Stimulated activated CD4-positive, alpha-beta T cell treated with anti-CD3 and anti-CD28 coated beads, Interleukin-2, amount 100 ng/mL, for 24 hours (primary cell): ENCODE measurements at places on chromosomes 3 and 15.

DNA sequence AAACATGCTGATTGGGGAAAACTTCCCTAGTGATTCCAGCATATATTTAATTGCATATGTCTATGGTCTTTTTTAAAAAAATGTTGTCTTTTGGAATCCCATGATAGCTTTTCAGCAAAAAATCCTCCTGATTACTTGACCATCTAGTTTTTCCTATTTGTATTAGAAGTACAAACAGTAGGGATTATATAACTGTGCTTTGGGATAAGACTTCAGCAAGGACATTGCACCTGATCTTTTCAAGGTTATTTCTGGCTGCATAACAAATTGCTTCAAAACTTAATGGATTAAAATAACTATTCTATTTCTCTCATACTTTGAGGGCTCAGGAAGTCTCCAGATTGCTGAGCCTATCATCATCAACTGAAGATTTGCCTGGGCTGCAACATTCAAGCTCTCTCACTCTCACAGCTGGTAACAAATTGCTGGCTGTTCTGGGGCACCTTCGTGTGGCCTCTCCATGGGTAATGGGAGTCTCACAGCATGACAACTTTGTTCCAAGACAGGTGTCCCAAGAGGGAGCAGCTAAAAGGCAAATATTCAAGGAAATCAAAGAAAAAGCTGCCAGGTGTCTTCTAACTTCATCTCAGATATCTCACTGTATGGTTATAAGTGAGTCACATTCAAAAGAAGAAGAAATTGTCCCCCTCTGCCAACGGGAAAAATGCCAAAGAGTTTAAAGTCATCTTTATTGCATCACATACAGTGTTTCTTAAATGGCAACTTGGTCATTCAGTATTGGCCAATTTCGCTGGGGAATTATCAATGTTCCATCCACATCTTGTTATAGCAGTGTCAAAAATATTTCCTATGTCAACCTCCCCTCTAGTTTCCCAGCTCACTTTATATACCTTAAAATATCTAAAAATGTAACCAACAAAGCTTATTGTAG, 644.5 kb upstream of the GRM7 start:
- no peak for DNase-seq

- DNase-seq, result no peak
Measured at GRCh38 chr15:80562033-80562432, 133.1 kb upstream of the ABHD17C start.

DNA sequence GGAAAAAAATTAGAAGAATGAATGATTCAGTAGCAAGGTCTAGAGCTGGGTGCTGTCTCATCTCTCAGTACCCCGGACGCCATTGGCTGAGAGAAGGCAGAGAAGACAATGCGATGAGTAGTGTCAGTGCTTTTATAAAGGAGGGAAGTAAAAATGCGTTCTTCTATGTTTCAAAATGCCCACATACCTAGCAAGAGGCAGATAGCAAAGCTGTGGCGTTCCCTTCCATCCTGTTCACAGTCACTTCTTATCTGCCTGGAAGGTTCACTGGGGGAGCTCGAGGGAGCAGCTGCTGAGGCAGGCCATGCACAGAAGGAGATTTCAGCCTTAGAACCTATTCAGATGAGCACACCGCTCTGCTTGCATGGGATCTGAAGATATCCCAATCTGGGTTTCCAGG, 234.0 kb downstream of the RPLP1 start:
- DNase-seq, result no peak

GRCh38 chr3:169945313-169945712, 21.3 kb upstream of the SEC62 start:
- peak; percentile 33 for DNase-seq

DNA sequence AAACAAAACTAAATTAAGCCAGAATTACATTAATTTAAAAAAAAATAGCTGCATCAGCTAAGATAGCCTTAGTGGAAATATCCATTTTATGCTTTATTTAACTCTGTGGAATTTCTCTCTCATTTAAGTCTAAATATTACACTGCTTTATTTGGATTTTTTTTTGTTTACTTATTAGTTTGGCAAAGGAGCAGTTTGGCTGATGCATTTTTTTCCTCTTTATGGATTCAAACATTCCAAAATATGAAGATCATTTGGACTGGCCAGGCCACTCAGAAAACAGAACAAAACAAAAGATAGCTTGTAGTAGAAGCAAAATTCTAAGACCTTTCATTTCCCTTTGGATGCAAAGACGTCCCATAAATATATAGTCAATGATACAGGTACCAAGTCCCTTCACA, 707.3 kb upstream of the UBE2E2 start:
- no peak for DNase-seq

DNA sequence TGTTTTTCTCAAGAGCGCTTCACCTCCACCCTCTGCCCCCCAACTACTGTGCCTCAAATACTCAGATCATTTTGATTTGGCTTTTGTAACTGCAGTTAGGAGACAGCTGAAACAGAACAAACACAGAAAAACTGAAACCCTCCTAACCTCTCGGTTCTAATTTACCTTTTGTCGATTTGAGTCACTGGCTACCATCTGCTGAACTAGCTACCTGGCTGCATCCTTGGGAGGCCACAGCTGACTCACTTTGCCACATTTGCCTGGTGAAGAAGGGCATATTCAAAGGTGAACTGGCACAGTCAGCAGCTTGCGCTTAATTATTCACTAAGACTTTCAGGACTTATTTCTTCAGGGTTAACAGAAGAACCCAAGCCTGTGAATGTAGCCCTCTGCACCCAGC, 117.7 kb downstream of the FOXB1 start:
- peak; percentile 41 for DNase-seq

- no peak for DNase-seq
Measured at GRCh38 chr15:67593562-67593961, 51.1 kb downstream of the MAP2K5 start.

DNA sequence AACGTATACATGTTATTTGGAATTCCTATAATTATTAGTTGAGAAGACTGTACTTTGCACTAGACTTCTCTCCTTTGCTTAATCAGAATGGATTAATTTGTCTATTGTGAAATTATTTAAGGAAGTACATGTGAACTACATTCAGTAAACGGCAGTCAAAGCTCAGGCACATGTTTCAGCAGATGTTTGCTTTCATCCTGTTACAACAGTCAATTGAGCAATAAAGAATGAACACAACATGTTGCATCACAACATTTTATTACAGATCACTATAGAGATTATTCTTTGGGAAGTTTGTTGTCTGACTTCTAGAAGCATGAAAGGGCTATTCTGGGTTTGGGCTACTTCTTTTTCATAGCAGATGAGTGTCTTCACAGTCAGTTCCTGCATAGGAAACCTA, 39.2 kb downstream of the RAB27A start:
- no peak for DNase-seq

- no peak for DNase-seq
Measured at GRCh38 chr3:66722675-66723074, 221.9 kb upstream of the LRIG1 start.

DNA sequence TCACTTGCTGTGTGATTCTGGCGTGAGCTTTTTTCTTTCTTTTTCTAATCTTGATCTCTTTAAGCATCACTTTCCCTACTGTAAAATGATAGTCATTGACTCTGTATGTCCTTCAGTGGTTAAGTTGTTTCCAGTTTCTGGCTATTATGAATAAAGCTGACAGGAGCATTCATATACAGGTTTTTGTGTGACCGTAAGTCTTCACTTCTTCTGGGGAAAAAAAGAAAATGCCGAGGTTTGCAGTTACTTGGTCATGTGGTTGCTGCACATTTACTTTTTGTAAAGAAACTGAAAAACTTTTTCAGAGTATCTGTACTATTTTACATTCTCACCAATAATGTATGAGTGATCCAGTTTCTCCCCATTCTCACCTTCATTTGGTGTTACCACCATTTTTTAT, 247.4 kb upstream of the RBMS3 start:
- no peak for DNase-seq

- no peak for DNase-seq
Measured at GRCh38 chr15:57236561-57237300, 139.6 kb upstream of the CGNL1 start.

DNA sequence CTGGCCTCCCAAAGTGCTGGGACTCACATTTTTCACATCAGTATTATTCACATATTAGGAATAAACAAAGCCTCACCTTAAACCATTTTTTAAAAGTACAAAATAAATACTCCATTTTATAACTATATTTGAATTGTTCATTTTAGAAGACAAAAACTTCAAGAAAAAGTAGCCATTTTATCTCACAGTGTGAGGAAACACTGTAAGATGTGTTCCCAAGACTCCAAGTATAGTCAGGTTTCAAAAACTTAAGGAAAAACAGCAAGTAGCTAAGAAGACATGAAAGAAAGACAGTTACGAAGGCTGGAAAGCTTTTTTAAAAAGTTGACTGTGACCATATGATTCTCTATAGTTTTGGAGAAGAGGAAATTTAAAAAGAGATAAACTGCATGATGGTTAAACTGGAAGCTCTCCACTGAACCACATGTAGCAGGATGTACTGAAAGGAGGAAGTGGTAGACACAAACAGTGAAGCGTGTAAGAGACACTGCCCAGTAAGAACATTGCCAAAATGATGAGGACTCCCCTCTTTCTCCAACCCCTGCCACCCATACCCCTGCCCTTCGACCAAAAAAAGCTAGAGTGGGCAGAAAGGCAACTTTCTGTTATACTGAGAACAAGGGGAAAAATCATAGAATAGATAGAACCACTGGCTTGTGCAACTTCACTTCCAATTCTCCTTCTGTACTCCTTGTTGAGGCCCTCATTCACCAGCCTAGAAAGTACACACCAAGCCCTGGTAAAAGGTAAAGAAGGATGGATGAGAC, 6.2 kb upstream of the TMF1 start:
- no peak for DNase-seq

DNA sequence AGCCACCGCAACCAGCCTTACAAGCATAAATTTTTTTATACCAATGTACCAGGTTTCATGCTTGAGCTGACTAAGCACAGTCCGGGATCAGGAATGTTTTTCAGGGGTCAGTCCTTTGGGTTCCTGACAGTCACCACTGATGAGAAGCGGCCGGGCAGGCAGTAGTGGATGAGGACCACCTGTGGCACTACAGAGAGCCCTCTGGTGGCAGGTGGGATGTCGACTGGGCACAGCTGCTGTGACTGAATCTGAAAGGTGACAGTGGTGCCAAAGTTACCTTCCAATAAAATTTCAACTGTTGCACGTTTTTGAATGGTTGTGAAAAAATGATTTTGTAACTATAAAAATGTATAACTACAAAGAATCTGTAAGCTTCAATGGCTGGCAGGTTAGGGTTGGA, 34.0 kb downstream of the TPRA1 start:
- no peak for DNase-seq

DNA sequence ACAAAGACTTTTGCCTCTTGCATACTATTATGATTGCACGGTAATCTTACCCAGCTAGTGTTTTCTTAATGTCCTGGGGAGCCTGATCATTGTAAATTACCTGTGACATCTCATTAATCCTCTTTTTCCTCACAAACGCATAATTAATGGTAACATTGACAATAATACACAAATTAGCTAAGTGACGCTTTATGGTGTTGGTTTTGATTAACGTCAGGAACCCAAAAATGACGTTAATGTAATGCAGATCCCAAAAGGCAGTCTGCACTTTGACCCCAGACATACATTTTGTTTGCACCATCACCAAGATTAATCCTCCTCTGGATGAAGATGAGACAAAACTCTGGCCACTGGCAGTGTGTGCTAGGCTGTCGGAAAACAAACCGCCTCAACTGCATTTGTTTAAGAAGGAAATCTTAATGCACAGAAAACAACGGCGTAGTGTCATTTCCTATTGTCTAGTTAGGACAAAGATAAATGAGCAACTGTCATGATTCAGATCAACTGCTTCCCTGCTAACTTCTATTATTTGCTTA, 83.9 kb upstream of the CDIN1 start:
- DNase-seq, result no peak

DNA sequence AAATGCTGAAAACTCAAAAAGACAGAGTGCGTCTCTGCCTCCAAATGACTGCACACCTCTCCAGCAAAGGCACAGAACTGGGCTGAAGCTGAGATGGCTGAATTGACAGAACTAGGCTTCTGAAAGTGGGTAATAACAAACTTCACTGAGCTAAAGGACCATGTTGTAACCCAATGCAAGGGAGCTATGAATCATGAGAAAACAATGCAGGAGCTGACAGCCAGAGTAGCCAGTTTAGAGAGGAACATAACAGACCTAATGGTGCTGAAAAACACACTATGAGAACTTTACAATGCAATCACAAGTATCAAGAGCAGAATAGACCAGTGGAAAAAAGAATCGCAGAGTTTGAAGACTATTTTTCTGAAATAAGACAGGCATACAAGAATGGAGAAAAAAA, 10.1 kb upstream of the AVEN start:
- DNase-seq, result no peak

GRCh38 chr3:118529554-118529953, 505.1 kb downstream of the IGSF11 start:
- no peak for DNase-seq

DNA sequence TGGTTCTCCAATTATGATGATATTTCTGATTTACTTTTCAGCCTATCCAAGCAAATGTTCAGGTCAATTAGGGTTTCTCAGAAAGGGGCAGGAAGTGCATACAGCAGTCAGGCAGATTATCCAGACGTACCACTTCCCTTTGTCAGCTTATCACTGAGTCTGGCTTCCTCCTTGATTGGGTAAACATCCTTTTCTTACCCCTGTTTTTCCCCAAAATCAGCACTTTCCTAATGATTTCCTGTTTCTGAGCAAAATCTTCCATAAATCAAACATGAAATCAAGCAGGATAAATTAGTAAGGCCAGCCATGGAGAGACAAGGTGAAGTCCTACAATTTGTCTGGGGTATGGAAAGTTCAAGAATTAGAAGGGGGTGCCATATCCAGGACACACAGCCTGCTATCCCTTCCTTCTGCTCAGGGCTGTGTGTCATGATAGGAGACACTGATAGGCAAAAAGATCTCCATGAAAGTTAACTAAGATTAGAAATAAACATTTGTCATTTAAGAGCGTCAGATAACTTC, 29.0 kb downstream of the ADIPOQ start:
- DNase-seq, result no peak

GRCh38 chr3:44105571-44105970, 136.1 kb upstream of the TOPAZ1 start:
- DNase-seq, result no peak

DNA sequence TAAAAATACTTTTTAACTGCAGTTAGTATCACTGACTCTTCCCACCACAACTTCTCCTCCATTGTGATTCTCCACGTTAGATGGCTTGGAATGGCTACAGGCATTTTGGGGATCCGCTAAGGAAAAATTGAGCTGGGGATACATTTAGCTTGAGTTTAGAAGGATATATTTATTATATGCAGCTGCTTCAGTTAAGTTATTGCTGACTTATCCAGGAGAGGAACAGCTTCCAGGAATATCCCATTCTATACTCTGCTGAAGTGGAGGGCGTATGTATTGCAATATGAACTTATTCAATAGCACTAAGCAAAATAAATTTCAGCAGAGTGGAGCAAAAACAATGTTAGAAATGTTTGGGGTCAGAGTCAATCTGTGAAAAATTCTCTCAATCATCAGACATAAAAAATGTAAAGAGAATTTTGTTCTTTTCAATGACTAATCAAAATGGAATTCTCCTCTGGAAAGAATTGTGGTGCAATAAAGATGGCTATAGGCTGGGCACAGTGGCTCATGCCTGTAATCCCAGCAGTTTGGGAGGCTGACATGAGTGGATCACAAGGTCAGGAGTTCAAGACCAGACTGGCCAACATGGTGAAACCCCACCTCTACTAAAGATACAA, 84.7 kb downstream of the NCEH1 start:
- no peak for DNase-seq
